ENCODE measurements at places on chromosomes 13 and 19.

GRCh38 chr19:45809643-45810159 lies 5.4 kb downstream of the RSPH6A start:
- no peak for DNase-seq

- no peak for DNase-seq
These were observed 11.9 kb downstream of the RYR1 start for GRCh38 chr19:38445362-38445761.

GRCh38 chr13:87712012-87712411 lies 40.8 kb downstream of the SLITRK5 start:
- no peak for DNase-seq

DNA sequence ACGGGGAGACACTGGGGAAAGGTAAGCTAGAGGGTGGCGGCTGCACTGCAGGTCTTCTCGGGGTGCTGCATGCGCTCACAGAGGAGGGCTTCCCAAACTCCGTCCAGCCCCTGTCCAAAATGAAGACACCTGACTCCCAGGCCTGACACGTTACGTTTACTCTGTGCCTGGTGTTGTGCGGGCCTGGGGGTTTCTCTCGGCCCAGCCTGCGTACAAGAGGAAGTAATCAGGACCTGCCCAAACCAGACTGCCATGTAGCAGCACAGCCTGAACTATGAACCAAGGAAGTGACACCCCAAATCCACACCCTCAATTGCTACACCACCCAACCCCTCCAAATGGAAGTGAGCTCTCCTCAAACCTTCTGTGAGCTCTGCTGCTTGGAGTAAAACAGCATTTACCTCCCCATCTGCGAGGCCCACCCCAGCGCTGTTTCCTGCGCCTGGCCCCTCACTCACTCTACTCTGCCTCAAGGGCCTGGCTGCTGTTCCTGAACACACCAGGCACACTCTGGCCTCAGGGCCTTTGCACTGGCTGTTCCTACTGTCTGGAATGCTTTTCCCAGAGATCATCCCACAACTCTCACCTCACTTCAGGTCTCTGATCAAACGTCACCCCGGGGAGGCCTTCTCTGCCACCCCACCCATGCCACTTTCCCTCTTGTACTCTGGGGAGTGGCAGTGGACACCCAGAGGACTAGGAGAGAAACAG lies 3.0 kb downstream of the HSPBP1 start:
- DNase-seq: no peak

- no peak for DNase-seq
These were observed 55.1 kb downstream of the GPR180 start for GRCh38 chr13:94656766-94657165.

GRCh38 chr13:31167490-31167889 lies 5.8 kb upstream of the HSPH1 start:
- no peak for DNase-seq

- no peak for DNase-seq
These were observed 9.5 kb downstream of the PHLDB3 start for GRCh38 chr19:43495082-43495481.

DNA sequence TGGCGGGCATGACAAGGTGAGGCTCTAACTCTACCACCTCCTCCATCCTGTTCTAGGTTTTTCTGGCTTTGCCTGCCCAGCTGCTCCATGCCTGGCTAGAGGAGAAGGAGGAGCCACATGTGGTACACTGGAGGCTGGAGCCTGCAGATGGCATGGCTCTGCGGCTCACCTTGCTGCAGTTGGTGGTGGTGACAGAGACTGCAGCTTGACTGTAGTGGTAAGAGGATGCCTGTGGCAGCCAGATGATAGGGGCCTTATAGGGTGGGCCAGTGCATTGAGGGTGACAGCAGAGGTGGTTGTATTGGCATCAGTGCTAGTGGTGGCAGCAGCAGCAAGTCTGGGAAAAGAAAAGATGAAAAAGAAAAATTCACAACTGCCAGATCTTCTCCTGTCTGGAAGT lies 146.2 kb downstream of the TNFRSF19 start:
- no peak for DNase-seq

- no peak for DNase-seq
These were observed 31.8 kb upstream of the ZNF675 start for GRCh38 chr19:23718802-23719201.

DNA sequence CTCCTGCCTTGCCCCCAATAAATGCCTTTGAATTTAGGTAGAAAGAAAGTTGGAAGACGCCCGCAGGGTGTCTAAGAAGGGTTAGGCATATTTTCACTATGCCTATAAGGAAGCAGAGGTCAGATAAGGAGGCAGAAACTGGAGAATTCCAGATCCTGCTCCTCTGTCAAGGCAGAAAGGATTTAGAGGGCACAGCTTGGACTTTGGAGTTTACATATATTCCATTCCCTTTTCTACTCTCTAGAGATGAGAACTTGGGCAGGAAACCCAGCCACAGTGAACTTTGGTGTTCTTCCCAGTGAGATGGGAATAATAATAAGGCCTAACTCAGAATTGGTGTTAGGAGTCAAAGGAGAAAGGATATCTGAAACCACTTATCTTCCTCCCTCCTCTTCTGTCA lies 37.4 kb downstream of the CCNE1 start:
- no peak for DNase-seq

DNA sequence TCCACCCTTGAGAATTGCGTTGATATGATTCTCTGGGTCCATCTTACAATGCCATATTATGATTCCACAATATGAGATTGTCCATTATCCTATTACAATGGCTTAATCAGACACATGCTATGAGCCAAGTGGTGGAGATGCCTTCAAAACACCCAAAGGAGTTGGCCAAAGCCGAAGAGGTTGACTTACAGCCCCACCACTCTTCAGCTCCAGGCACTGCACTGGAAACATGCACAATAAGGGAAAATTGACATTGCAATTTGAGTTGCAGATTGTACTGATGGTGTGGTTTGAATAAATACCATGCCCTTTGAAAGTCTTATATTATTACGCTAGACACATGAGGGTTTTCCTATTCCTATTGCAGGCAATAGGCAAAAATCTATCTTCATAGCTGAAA lies 75.4 kb upstream of the TNFSF11 start:
- DNase-seq: no peak

DNA sequence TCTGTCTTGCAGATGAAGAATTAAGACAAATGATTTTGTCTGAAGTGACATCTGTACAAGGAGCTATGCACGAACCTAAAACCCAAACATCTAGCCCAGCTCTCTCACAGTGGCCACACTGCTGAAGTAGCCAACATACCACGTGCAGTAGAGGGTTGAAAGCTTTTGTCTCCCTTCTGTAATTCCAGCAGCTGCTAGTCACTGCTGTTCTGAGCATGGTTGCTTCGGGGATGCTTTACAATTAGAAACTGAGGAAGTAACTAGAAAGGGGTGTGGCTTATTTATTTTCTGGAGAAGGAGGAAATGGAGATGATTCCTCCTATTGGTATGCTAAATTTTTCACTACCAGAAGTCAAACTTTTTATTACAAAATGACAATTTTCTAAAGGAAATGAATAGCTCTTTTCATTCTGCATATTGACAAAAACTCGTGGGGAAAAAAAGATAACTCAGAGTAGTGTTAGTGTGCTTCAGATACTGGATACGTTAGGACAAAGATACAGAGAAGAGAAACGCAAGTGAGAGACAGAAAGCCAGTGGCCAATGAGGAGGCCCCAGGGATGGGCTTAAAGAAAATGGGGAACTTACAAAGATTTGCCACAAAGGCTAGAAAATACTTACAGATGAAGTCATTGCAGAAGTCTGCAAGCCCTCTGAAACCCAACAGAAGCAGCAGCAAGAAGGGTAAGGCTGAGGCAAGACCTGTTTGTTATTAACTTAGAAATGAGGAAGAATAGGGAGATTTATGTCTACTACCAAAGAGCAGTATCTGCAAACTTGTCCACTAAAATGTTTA lies 192.7 kb upstream of the MIR17HG start:
- DNase-seq: no peak

GRCh38 chr19:13120031-13120430 lies 2.0 kb downstream of the NACC1 start:
- DNase-seq: no peak

- DNase-seq: no peak
These were observed 85.8 kb downstream of the RAB20 start for GRCh38 chr13:110475550-110476219.

DNA sequence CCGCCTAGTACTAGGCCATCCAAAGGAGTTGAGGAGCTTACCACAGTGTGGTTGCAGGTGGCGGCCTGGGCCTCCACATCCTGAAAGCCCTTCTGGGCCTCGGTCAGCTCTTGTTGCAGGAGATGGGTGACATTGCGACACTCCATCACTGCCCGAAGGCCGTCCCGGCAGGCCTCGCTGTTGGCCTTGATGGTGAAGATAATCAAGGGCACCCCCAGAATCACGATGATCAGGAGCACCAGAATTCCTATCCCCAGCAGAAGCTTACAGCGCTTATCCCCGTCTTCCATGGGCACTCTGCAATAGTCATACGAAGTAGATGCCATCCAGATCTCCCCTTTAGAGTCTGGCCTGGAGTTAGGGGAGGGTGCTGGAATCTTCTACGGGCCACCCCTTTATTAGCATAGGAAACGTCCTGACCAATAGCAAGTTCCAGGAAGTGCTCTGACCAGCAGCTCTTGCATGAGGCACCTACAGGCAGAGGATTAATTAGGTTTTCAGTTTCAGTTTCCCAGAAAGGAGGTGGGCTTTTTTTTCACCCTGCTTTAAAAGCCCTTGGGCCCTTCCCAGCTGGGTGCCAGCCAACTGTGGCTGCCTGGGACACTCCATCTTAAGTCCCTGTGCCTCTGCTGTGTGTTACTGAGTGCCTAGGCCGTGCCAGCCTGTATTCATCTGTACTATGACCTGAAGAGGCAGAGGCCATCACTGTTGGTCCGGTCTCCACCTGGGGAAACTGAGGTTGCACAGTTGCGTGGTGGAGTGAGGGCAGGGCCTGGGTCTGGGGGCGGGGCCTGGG lies at the start of gene BST2:
TSS of gene BST2 (minus strand) at position 381 of the 796 bp plus-strand sequence. CDS start at position 326, 55 bp downstream.
- no peak for DNase-seq

GRCh38 chr13:60265566-60265965 lies 101.8 kb upstream of the DIAPH3 start:
- no peak for DNase-seq

DNA sequence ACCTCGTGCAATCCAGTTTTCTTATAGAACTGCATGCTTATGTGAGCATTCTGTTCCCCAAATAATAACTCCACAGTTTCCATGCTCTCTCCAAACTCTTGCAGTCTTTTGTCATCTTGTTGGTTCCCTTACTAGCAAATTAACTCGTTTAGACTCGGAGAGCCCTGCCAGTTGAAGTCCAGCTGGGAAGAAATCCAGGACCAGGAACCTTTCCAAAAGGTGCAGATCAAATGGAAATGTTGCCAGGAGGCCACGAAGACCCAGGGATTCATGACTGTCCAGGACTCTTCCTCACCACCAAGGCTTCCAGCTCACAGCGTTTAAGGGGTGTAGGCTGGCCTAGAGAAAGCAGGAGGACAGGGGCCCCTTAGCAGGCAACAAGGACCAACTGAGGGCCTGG lies 2.1 kb upstream of the TDRD12 start:
- DNase-seq: no peak

DNA sequence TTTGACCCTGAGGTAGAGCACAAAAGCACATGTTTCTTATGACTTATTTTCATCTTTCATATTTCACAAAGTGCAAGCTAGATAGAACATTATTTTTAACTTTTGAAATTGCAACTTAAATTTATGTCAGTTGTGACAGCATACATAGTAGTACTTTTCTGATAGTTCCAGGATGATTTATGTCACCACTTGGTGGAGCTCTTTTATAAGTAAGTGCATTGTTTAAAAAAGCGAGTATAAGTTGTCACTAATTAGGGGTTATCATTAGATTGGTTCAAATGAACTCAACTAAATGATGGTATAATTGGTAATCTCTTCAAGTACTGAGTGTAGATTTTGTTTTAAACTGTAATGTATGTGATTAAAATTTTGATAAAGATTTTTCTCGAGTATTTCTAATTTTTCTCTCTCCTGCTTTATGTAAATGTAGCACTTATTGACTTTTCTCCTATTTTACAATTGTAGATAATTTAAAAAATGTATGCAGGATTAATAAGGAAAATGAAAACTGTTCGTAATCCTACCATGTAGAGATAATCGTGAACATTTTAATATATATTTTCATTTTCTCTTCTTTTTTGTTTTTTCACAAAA lies 31.1 kb downstream of the RB1 start:
- DNase-seq: no peak

DNA sequence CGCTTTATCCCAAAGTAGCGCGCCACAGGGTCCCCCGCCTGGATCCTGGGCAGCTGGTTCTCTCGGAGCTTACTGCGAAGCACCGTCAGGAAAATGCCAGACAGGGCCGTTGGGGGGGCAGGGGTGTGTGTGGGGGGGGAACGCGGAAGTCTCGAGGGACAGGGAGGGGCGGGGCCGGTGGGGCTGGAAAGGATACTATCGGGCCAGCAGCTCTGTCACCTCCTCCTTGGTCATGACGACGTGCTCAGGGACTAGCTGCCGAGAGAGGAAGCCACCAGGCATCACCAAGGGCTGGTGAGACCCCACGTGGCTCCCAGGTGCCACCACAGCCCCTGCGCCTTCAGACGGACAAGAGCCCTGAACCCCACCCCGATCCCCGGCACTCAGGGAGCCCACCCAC lies 5.3 kb downstream of the POLR2E start:
- no peak for DNase-seq

DNA sequence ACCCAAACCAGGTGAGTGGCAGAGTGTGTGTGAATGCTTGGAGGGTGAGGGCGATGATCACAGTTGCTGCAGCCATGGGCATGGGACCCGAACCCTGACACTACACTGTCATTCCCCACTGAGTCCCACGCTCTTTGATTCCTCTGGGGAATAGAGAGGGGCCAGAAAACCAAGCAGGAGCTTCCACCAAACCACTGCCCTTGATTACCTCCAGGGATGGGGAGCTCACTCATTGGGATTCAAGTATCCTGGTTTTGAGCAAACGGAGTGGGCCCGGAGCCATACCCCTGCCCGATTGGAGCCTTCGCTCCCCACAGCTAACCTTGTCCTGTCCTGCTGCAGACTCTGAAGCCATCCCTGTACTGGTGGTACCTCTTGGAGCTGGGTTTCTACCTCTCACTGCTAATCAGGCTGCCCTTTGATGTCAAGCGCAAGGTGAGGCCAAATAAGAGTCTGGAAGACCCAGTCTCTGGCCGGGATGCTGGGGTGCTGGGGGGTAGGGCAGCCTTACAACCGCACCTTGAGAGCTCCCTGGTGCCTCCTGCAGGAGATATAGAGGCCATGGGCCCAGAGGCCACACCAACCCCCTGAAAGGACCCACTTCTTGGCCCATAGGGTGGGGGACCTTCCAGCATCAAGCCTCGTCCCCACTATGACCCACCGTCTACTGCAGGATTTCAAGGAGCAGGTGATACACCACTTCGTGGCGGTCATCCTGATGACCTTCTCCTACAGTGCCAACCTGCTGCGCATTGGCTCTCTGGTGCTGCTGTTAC lies 47.3 kb downstream of the CERS4 start:
- no peak for DNase-seq

GRCh38 chr19:57302727-57303401 lies 17.4 kb upstream of the ZNF543 start:
- DNase-seq: no peak

DNA sequence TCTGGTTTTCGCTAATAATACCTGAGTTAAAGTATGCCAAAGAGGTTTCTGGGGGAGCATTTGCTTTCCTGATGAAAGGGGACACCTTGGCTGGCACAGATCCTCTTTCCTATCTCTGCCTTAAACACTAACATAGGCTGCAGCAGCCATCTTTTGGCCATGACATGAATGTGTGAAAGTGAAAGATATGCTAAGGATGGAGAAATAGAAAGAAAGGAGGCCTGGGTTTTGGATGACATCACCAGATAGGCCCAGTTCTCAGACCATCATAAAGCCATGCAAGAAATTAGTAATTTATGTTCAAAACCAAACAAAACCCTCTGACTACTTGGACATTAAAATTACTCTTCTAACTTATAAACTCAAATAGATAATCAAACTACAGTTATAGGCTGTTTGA lies 279.7 kb downstream of the COG6 start:
- no peak for DNase-seq

GRCh38 chr13:34435338-34435737 lies 506.7 kb upstream of the NBEA start:
- DNase-seq: no peak
